ENCODE measurements at places on chromosomes 3 and 15. TPM values are rescaled to one million over a fixed set of nuclear protein-coding genes. Genes with fewer than 3 reads are reported as not detected.

HTR3D gene
- not detected for total RNA-seq

STAC gene
- total RNA-seq, result 0.77 TPM

DNA sequence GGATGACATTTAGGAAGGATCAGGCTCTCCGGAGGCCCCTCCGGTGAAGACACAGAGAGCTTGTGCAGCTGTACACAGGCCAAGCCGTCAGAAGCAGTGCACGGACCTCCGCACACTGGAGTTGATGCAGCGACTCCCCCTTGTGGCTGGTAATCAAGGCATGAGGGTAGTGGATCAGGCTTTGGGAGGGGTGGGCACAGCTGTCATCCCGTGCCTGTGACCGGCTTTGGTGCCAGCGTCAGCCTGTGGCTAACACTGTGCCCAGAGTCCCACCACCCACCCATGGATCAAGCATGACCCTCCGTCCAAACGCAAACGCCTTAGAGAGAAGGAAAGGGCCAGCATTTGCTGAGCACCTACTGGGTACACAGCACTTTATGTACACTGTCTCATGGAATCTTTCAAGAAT is 8.2 kb upstream of the GRIP2 start:
- no peak overlapping the region for H3K27ac ChIP-seq
- H3K4me3 ChIP-seq, result no peak overlapping the region
- no peaks in the 10 kb centered on the region for H3K36me3 ChIP-seq
- no peaks in the 10 kb centered on the region for H3K27me3 ChIP-seq

- no peak overlapping the region for H3K27ac ChIP-seq
- H3K36me3 ChIP-seq, result no peaks in the 10 kb centered on the region
Observed at GRCh38 chr3:134952371-134952770, 157.3 kb downstream of the EPHB1 start.

GRCh38 chr3:139906418-139906817 is 28.6 kb upstream of the CLSTN2 start:
- DNase-seq, result no peak
- H3K4me1 ChIP-seq, result no peaks in the 10 kb centered on the region
- H3K36me3 ChIP-seq, result no peaks in the 10 kb centered on the region
- H3K4me3 ChIP-seq, result no peak overlapping the region

DNA sequence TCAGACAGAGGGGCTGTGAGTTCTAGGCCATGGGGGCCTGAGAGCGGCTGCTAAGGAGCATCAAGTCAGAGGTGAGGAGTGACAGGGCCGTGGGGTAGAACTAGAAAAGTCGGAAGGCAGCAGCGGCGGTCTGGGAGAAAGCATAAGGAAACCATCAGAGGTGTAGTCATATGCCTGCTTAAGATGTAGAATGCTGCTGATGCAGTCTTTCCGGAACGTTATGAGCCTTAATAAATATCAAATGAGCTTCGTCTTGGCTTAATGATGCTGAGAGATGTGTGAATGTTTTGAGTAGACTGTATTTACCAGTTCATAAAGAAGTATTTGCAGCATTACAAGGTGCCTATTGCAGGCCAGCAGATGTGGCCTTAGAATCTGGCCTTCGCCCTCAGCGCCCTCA is 15.2 kb downstream of the ATG7 start:
- H3K4me1 ChIP-seq, result peaks cover 4% of the 10 kb centered on the region
- H3K27ac ChIP-seq, result peak overlapping the region; percentile 80
- H3K27me3 ChIP-seq, result no peaks in the 10 kb centered on the region
- DNase-seq, result no peak
- H3K4me3 ChIP-seq, result no peak overlapping the region

DNA sequence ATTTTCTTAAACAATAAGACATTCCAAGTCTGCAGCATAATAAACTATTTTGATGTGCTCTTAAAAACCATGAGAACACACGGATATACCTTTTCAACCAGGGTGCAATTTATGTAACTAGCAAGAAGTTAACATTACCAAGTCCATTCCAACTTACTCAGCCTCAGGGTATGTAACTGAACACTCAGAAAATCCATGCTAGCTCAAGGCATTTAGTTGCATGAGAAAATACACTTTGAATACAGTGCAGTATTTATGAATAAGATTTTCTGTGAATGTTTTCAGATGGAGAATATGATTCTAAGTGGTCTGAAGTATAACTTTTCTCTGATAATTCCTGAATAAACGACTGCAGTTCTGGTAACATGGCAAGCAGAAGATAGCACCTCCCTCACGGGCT is 124.3 kb downstream of the SNRK start:
- H3K4me1 ChIP-seq, result no peaks in the 10 kb centered on the region
- H3K27me3 ChIP-seq, result no peaks in the 10 kb centered on the region
- no peaks in the 10 kb centered on the region for H3K36me3 ChIP-seq

- H3K36me3 ChIP-seq, result no peaks in the 10 kb centered on the region
- no peaks in the 10 kb centered on the region for H3K4me1 ChIP-seq
- DNase-seq, result no peak
- no peak overlapping the region for H3K4me3 ChIP-seq
- no peaks in the 10 kb centered on the region for H3K27me3 ChIP-seq
Observed at GRCh38 chr15:31004220-31004733, 12.8 kb upstream of the MTMR10 start.

Data from uterus (tissue), 4 donors.